ENCODE measurements at places on chromosomes 16 and 17.

DNA sequence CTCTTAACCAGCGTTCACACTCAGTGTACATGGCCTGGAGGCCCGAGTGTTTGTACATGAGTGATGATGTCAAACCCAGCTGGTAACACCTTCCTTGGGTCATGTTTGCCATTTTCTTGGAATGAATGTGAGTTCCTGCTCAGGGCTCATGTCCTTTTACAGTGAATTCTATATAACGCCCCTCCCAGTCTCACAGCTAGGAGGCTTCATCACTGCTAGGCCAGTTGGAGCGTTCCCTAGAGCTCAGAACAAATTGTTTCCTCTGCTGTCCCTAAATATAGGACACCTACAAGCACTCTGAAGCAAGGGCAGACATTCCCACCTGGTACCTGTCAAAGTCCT lies 5.5 kb downstream of the TIMM22 start:
- no peak for DNase-seq

GRCh38 chr17:80855948-80856862 lies 135.4 kb upstream of the CHMP6 start:
- DNase-seq, result peak; percentile 73

DNA sequence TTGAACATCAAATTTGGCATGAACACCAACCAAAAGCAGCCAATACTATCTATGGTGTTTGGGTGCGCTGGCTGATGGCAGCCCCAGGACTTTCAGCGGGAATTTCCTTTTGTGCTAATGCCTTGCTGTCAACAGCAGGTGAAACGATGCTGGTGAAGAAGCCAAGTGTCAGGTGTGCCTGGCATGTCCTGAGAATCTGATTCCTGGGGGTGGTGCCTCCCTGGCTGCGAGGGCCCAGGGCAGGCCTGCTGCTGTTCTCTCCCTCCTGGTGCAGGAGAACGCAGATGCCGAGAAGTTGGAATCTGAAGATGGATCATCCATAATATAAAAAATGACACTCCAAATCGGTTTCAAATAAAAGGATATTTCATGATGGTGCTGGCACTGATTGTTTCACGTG lies 62.0 kb upstream of the DNAJA2 start:
- no peak for DNase-seq

GRCh38 chr16:85699628-85700027 lies 10.9 kb upstream of the GINS2 start:
- DNase-seq, result no peak

DNA sequence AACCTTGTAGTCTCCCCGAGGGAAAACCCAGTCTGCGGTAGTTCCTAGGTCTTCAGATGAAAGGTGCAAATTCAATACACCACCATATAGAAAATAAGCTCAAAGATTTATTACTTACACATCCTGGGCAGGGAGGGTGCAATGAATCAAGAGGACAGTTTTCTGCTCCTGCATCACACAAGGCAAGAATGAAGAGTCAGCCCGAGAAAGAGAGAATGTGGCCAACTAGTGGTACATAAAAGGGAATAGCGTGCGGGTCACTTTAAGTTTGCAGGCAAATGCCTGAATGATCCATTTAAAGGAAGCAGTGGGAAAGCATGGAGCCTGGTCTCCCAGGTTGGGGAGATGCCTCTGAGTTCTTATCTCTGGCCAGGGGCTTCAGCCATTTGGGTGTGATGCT lies 403.4 kb downstream of the GRIN2A start:
- DNase-seq, result no peak

DNA sequence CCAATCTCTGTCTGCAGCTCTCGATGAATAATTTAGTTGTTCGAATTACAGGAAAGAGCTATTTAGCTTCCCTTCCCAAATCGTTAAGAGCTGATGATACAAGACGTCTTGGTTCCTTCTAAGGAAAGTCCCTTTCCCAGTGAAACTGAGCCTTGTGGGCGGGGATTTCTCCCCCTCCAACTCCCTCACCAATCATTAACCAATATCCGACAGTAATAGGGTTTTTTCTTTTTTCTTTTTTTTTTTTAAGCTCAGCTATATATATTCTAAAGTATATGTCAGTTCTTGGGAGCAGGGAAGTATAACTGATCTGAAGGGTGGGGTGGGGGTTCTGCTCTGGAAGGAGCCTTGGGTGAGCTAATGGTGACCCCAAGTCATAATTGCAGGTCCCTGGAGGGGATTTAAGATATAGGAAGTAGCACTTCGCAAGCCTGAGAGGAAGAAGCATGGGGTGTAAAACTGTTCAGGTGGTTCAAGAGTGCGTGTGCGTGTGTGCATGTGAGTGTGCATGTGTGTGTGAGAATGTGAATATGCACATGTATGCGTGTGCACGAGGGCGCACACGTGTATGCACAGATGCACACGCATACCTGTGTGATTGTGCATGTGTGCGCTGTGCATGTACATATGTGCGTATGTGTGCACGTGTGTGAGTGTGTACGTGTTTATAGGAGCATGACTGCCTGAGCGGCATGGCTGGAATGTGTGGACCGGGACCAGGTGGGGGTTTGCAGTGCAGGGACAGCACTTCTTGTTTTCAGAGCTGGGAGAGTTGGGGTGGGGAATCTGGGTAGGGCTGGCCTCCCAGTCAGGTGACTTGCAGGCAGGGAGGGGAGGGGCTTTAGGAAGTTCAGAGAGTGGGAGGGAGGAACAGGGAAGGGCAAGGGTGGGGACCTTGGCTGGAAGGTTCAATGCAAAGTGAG lies 42.7 kb downstream of the SOCS3 start:
- peak; percentile 59 for DNase-seq

GRCh38 chr17:70535986-70536385 lies 366.7 kb downstream of the KCNJ2 start:
- no peak for DNase-seq

DNA sequence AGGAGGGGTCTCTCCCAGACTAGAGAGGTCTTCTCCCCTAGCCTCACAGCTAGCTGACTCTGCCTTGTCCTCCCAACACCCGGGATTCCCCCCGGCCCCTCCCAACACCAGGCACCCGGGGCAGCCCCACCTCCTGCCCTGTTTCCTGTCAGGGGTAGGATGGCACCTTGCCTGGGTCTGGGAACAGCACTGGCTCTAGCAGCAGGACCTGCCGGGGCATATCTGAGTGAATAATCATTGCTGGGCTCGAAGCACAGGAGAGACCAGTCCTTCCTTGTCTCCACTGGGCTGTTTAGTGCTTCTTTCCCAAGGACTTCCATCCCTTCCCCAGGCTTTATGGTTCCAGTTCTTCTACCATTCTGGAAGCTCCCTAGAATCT lies 25.7 kb downstream of the MINK1 start:
- DNase-seq, result no peak

DNA sequence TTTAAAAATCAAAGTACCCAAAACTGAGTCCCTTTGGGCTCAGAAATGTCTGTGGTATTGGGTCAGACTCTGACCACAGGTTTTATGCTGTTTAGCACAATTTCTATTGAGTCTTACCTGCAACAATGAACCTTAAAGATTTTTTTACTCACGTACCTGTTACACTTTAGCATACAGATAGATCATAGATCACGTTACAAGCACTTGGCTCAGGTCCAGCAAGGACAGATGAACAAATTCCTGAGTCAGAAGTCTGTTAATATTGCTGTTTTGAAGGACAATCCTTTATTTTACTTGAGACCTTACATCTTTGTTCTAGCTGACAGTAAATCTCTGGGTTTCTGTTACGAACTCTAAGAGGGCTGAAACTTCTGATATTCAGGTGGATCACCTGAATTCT lies 12.8 kb downstream of the SLC7A6OS start:
- DNase-seq, result no peak

DNA sequence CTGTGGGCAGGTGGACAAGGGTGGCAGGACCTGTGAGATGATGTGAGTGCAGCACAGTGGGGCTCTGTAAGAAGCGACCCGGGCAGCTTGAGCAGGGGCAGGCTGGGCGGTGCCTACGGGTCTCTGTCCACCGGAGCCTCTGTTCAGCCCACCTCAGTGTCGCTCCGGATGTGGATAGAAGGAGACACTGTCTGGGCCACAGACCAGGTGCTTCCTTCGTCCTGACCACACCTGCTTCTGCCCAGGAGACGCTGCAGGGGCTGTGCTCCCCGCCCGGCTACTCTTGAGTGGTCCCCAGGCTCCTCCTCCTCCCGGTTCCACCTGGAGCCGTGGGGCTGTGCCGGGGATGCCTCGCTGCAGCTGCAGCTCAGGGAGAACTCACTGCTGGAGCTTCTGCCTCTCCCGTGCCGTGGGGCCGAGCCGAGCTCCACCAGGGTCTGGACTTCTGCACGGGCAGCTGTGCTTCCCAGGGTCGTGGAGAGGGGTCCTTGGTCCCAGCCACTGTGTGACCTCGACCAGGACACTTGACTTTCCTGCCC lies 21.5 kb downstream of the METRNL start:
- DNase-seq, result no peak
